Stimulated activated naive CD4-positive, alpha-beta T cell treated with Interleukin-2 at 50 U/mL for 16 hours (primary cell): ENCODE measurements at places on chromosomes 4 and X.

DNA sequence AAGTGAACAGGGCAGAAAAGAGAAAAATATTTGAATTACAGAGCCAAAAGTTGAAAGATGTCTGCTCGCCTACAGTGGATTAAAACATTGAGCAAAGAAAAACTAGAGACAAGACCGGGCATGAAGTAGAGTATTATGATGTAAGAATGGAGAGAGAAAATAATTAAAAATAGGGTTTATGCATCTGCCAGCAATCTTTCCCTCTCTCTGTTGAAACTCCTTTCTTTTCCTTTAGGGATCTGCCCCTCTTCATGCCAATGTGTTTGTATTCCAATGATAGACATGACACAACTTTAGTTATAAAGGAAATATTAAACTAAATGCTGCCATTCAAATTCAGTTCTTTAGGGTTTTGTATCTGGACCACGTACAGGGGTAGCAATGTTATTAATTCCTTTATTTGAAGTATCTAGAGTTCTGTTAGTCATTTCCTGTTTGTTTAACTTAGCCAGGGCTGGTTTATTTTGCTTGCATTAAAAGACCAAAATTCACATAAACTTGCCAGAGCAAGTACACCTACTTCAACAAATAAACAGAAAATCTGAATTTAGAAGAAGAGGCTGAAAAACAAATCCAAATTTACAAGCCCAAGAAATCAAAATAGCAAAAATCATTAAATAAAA lies 202.6 kb downstream of the SPOCK3 start:
- no peak for DNase-seq

- DNase-seq: no peak
These were observed 15.3 kb downstream of the RTL3 start for GRCh38 chrX:78643874-78644273.

DNA sequence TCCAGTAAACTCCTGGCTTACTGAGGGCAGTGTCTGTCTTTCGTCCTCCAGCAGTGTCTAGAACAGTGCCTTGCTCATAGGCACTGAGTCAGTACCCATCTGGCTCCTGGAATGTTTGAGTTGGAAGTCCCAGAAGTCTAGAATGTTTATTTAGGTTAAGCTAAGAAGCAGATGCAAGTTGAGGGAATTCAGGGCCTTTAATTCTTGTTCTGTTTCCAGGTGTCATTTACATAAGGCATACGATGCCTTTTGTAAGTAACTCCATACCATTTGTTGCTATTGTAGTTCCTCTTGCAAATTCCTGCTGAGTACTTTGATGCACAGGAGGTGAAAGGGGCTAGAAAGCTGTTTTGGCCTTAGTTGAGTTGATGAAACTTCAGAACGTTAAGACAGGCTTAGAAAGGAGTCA lies 22.2 kb downstream of the ARHGAP10 start:
- DNase-seq: no peak

DNA sequence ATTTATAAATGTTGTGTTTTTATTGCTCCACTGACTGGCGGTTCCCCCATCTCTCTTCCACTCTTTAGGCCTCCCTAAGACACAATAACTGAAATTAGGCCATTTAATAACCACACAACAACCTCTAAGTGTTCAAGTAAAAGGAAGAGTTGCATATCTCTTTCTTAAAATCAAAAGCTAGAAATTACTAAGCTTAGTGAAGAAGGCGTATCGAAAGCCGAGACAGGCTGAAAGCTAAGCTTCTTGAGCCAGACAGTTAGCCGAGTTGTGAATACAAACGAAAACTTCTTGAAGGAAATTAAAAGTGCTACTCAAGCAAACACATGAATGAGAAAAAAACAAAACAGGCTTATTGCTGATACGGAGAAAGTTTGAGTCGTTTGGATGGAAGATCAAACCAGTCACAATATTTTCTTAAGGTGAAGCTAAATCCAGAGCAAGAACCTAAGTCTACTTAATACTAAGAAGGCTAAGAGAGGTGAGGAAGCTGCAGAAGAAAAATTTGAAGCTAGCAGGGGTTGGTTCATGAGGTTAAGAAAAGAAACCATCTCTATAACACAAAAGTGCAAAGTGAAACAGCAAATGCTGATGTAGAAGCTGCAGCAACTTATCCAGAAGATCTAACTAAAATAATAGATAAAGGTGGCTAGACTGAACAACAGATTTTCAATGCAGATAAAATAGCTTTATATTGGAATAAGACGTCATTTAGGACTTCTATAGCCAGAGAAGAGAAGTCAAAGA lies 194.0 kb upstream of the TTC29 start:
- DNase-seq: no peak

- no peak for DNase-seq
These were observed 28.9 kb downstream of the ARFIP1 start for GRCh38 chr4:152808670-152809069.

DNA sequence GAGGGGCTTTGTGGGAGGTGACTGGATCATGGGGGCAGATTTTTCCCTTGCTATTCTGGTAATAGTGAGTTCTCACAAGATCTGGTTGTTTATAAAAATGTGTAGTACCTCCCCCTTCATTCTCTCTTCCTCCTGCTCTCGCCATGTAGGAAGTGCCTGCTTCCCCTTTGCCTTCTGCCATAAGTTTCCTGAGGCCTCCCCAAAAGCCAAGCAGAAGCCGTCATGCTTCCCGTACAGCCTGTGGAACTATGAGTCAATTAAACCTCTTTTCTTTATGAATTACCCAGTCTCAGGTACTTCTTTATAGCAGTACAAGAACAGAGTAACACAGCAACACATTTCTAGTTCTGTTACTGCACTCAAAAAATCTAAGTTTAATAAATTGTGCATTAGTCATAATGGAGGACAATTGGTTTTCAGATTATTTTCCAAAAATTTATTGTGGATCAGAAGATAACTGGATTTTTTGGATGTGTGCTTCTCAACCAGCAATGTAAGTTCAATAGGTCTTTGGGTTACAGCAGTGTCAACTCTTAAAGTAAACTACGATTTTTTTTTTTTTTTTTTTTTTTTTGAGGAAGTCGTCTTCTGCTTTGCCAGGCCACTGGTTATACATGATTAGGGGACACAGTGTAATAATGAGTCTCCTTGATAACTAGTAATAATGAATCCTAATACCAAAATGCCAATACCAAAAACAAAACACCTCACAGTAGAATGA lies 69.9 kb downstream of the CHIC2 start:
- DNase-seq: no peak

GRCh38 chr4:86416081-86416480 lies 56.2 kb upstream of the MAPK10 start:
- DNase-seq: no peak

DNA sequence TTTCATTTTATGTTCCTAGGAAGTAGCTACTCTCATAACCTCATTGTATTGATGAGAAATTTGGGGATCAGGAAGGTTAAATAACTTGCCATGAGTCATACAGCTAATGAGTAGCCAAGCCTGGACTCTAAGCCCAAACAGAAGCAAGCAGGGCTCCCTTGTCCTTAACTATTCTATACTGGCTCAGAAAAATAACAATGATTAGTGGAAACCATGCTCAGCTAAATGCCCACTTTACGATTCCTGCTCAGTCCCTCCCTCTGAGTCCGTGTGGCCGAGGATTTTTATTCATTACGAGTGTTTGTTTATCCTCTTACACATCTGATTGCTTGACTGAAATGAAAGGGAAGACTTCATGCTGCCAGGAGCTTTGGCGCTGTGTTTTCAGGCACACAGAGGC lies 100.9 kb downstream of the SLC34A2 start:
- DNase-seq: no peak

- DNase-seq: no peak
These were observed 179.6 kb upstream of the SPRY1 start for GRCh38 chr4:123216946-123217345.

DNA sequence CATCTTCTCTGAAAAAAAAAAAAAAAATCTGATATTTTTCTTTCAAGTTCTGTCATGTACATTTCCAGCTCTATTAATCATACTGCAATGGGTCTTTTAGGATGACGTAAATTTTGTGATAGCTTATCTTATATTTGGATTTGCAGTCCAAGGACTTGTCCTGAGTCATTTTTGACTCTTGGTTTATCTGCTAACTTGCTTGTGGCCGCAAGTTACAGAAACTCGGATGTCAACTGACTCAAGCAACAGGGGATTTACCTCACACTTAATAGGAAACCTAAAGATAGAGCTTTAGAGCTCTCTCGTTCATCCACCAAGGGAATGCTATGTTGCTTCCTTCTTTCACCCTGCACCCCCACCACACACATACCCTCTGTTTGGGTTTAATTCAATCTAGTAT lies 1433.8 kb upstream of the TENM3 start:
- DNase-seq: no peak

DNA sequence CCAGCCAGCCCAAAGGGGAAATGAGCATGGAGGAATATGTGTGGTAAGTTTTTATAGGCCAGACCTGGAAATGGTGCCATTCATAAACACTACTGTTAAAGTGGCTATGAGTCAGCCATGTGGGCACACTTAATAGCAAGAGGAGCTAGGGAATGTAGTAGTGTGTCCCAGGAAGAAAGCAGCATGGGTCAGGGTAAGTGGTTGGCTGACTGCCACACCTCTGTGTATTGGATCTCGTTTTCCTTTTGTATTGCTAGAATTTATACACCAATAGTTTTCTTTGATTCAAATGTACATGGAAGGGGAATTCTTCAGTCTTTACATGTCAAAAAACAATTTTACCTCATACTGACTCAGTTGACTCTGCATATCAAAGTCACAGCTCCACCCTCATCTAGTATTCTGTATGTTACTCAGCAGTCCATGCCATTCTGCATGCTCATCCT lies 22.9 kb upstream of the SGMS2 start:
- no peak for DNase-seq

GRCh38 chr4:14404730-14405129 lies 597.6 kb upstream of the CPEB2 start:
- DNase-seq: no peak

DNA sequence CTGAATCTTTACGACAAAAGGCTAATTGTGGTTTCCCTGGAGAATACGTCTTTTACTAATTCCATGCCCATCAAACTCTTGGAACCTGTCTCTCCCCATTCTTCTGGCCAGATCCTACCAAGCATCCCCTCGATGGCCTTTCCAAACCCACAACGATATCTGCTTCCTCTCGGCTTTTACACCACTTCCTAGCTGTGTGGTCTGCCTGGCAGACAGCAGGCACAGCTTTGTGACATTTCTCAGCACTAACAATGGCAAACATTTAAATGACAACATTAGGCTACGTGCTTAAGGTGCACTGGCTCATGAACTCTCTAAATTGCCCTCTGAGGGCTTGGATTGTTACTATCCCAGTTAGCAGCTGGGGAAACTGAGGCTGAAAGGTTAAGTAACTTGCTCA lies 141.0 kb downstream of the NSUN7 start:
- no peak for DNase-seq

DNA sequence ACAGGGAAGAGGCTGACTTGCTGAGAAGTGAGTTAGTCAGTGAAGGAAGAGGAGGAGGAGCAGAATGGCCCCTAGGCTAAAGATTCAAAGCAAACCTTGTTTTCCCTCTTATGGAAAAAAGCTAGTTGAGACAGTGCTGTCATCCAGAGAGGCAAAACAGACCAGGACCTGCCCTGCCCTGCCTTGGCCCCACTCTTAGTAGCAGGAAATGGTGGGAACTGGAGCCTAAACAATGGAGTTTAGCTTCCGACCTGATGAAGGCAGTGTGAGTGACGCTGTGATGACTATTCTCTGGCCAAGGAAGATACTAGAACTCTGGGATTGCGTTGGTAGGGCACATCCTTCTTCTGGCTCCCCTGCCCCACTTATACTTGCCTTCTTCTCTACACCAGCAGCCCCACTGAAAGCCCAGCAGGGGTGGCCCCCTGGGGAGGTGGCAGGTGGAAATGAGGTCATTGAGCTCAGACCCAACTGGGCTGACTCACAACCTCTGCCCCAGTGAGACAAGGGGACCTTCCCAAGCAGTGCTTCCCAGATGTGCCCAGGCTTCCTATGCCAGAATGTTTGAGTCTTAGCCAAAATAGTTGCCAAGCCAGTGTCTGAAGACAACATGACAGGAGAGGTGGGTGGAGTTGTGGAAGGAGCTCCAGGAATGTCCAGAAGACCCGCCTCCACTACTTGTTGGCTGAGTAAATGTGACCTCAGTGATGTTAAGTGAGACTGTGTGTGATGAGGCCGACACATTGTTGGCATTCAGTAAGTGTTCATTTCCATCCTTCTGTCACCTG lies 38.8 kb downstream of the MSN start:
- DNase-seq: peak; percentile 38

DNA sequence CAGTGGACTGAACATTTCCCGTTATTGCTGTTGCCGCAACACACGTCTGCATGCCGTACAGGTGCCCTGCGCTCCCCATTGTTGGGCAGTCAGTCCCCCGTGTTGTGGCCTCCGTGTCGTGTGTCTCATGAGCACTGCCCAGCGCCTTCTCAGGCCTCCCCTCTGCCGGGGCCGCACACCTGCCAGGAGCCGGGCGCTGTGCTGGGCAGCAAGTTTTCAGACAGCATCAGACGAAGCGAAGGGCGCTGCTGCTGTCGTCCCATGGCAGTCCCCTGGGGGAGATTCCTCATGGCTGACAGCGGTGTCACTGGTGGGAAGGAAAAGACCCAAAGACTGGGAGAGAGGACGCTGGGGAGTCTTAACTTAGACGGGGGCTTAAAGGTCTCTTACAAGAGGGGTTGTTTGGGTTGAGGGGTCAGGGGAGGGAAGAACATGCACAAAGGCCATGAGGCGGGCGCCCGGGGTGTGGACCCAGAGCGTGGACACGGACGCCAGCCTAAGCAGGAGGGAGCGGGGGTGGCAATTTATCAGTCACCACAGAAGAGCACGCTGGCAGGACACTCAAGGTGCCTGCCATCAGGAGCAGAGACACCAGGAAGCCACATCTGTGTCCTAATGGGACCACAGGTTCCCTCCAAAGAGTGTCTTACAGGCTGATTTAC lies 47.3 kb downstream of the RGS12 start:
- no peak for DNase-seq

DNA sequence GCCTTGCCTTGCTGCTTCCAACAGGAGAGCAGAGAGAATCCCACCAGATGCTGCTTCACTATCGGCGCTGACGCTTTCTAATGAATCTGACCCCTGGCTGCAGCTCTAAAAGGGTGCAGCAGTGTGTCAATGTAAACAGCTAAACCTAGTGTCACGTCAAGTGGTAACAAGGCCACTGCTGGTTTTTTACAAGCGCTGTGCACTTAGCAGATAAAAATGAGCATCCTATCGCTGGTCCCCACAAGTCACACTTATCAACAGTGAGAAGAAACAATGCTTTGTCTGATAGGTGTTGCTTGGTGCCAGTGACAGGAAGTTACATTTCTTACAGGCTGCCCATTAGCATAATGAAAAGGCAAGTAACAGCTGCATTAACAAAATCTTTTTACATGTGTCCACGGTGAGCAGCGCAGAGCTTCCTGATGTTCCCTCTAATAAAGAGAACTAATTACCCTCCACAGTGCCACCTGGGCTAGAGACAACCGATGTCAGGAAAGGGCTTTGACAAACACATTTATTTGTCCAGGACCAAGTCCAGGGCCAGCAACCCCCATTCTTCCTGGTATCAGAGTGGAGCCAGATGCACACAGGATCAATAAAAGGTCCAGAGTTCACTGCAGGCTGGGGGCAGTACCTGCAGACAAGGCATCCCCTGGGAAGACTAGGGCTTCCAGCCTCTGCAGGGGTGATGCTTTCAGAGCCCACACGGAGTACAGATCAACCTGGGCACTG lies 176.0 kb downstream of the MGST2 start:
- DNase-seq: no peak

- DNase-seq: no peak
These were observed 9.5 kb upstream of the ANKRD50 start for GRCh38 chr4:124722071-124722470.

GRCh38 chrX:132443196-132444135 lies 45.4 kb downstream of the MBNL3 start:
- DNase-seq: no peak
